Effector memory CD8-positive, alpha-beta T cell (primary cell): ENCODE measurements at places on chromosomes 5 and 9.
A peak's percentile ranks its signal among the peaks of the same experiment; 100 is the strongest.

GRCh38 chr9:99748676-99749075 lies 73.0 kb upstream of the NR4A3 start:
- no peak overlapping the region for H3K4me3 ChIP-seq
- no peak overlapping the region for H3K27ac ChIP-seq
- no peaks in the 10 kb centered on the region for H3K36me3 ChIP-seq
- no peak for DNase-seq
- peaks cover 6% of the 10 kb centered on the region for H3K27me3 ChIP-seq

DNA sequence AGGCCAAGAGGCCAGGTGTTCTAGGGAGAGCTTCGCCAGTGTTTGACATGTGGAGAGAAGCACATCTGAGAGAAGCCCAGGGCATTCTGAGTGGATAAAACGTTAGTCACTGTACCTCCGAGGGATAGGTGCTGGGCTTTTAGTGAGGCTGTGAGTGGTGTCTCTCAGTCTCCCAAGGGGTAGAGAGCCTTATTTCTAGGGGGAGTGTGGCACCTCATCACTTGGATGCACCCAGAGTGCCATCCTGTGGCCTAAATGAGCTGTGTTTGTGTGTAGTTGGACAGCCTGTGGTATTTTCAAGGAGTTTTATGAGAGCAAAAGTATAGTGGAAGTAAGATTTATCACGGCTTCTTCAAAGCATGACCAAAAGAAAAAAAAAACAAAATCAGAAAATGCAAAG lies 1046.9 kb upstream of the WWC1 start:
- H3K36me3 ChIP-seq, result no peaks in the 10 kb centered on the region
- no peaks in the 10 kb centered on the region for H3K27me3 ChIP-seq
- H3K4me3 ChIP-seq, result no peak overlapping the region
- no peaks in the 10 kb centered on the region for H3K4me1 ChIP-seq

GRCh38 chr9:132012704-132013357 lies 66.8 kb downstream of the MED27 start:
- H3K4me1 ChIP-seq, result peaks cover 30% of the 10 kb centered on the region
- peak overlapping the region; percentile 32 for H3K27ac ChIP-seq
- no peak overlapping the region for H3K4me3 ChIP-seq
- DNase-seq, result no peak

DNA sequence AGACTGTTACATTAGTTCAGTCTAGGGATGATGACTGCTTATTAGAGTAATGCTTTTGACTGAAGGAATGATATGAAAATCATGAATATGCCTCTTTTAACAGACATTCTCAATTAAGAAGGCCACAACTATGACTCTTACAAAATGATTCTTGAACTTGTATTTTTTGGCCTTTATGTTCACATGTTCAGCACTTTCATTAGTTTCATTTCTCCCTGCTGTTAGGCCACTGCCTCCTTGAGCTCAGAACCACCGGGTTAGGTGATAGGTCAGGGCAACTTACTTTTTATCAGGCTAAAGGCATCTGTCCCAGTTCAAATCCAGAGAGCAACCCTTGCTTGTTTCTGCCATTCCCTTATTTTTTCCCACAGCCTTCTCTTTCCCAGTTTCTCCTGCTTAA lies 235.2 kb upstream of the ELL2 start:
- no peak overlapping the region for H3K27ac ChIP-seq
- peaks cover 10% of the 10 kb centered on the region for H3K27me3 ChIP-seq
- no peaks in the 10 kb centered on the region for H3K36me3 ChIP-seq
- no peak overlapping the region for H3K4me3 ChIP-seq

DNA sequence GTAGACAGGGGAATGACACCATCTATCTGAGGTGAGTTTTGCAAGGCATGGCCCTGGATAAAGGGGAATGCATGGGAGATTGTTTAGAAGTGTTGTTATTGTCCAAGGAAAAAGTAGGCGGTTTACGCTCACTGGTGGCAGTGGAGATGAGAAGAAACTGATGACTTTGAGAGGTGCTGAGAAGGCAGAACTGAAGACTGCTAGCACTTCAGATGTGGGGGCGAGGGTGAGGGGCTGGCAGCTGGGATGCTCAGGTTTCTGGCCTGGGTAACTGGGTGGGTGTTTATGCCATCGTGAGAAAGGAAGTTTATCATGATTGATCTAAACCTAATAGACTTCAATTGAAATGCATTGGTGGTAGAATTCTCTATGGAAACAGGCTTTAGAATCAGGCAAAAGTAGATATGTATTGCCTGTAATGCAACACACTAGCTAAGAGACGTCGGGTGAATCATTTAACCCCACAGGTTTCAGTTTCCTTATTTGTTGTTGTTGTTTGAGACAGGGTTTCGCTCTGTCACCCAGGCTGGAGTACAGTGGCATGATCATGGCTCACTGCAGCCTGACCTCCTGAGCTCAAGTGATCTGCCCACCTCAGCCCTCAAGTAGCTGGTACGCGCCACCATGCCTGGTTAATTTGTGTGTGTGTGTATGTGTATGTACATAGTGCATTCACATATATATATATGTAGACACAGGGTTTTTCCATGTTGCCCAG lies 123.5 kb downstream of the SLC24A2 start:
- no peaks in the 10 kb centered on the region for H3K4me1 ChIP-seq
- no peaks in the 10 kb centered on the region for H3K36me3 ChIP-seq
- peaks cover 9% of the 10 kb centered on the region for H3K27me3 ChIP-seq
- DNase-seq, result no peak
- H3K27ac ChIP-seq, result no peak overlapping the region
- no peak overlapping the region for H3K4me3 ChIP-seq

- DNase-seq, result no peak
- H3K4me1 ChIP-seq, result no peaks in the 10 kb centered on the region
- no peak overlapping the region for H3K4me3 ChIP-seq
These were observed 30.8 kb downstream of the TAS2R1 start for GRCh38 chr5:9599391-9599790.

- no peaks in the 10 kb centered on the region for H3K27me3 ChIP-seq
- H3K36me3 ChIP-seq, result no peaks in the 10 kb centered on the region
- DNase-seq, result no peak
- no peak overlapping the region for H3K4me3 ChIP-seq
- H3K4me1 ChIP-seq, result no peaks in the 10 kb centered on the region
- no peak overlapping the region for H3K27ac ChIP-seq
These were observed 86.7 kb upstream of the TAS2R1 start for GRCh38 chr5:9716838-9717281.

GRCh38 chr9:3398232-3398648 lies 127.6 kb downstream of the RFX3 start:
- H3K27ac ChIP-seq, result peak overlapping the region; percentile 72
- no peaks in the 10 kb centered on the region for H3K27me3 ChIP-seq
- H3K4me1 ChIP-seq, result peaks cover 19% of the 10 kb centered on the region
- peak overlapping the region; percentile 11 for H3K4me3 ChIP-seq
- no peak for DNase-seq
- peaks cover 12% of the 10 kb centered on the region for H3K36me3 ChIP-seq

- peaks cover 13% of the 10 kb centered on the region for H3K27me3 ChIP-seq
- H3K36me3 ChIP-seq, result no peaks in the 10 kb centered on the region
- H3K4me1 ChIP-seq, result peaks cover 22% of the 10 kb centered on the region
These were observed 9.9 kb upstream of the GRHPR start for GRCh38 chr9:37412431-37413151.

GRCh38 chr9:111661802-111662521 lies 557 bp downstream of the GNG10 start:
- peak overlapping the region; percentile 90 for H3K27ac ChIP-seq
- DNase-seq, result peak; percentile 8
- H3K4me1 ChIP-seq, result peaks cover 23% of the 10 kb centered on the region

DNA sequence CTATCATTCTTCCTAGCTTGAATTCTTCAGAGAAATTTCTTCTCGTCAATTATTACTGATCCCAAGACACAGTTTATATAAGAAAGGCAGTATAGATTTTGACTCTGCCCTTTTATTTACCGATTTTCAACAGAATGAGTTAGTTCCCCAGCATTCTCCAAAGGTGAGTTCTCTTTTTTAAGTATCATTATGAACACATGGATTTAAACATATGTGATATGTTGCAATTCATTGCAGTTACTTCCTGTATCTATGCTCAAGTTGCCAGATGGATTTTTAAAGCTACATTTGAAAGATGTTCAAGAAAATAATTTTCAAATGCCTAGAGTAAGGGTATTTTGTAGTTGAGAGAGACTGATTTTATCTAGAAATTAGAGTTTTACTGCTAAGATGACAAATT lies 8.4 kb downstream of the WDR41 start:
- no peak overlapping the region for H3K27ac ChIP-seq
- H3K36me3 ChIP-seq, result peaks cover 7% of the 10 kb centered on the region
- no peaks in the 10 kb centered on the region for H3K27me3 ChIP-seq
- H3K4me1 ChIP-seq, result no peaks in the 10 kb centered on the region

DNA sequence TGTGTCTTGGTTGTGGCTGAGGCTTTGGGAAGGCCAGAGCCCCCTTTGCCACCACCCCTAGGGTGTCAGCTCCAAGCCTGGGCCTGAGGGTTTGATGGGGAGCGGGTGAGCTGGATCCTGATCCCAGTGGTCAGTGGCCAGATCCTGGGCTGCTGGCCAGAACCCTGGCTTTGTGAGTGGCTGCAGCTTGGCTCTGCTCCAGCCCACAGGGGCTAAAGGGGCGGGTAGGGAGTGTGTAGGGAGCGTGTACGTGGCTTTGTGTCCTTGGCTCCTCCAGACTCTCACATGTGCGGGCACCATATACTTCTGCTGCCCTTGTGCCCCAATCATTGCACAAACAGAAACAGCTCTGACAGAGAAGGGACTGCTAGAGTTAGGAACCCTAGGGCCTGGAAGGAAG lies 1.2 kb upstream of the IL11RA start:
- H3K4me3 ChIP-seq, result no peak overlapping the region
- no peak overlapping the region for H3K27ac ChIP-seq
- H3K36me3 ChIP-seq, result peaks cover 42% of the 10 kb centered on the region
- DNase-seq, result no peak
- H3K27me3 ChIP-seq, result no peaks in the 10 kb centered on the region

DNA sequence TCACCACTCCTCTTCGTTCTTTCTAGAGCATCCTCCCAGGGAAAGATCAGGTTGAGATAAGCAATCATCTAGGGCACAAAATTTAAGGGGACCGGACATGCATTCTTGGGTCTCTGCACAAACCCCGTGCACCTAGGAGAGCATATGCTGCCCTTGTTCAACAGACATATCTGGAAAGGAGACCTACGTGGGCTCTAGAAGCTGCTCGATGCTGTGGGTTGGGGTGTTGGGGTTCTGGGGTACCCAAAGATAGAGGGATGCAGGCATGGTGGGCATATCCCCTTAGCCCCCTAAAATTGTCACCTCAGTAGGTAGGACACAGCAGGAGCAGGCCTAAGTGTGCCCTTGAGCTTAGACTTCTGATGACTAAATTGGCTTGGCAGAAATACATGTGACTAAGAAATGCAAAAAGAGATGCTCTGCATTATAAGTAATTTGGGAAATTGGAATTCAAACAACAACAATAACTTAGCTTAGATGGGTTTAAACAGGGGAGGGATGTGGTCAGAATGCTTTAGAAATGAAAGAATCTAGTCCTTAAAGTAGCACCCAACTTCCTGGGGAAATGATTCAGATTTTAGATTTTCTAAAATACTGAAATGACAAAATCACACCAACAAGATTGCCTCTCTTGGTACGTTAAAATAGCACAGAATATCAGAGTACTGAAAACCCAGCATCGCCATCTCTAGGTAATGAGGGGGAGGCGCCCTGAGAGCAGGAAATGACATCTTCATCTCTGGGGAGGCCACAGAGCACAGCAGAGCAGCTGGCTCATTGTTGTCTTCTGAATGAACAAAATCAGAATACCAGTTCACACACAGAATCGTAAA lies 172.3 kb downstream of the GNA14 start:
- peaks cover 12% of the 10 kb centered on the region for H3K4me1 ChIP-seq
- no peaks in the 10 kb centered on the region for H3K27me3 ChIP-seq
- peak overlapping the region; percentile 86 for H3K27ac ChIP-seq
- no peak for DNase-seq
- no peak overlapping the region for H3K4me3 ChIP-seq

DNA sequence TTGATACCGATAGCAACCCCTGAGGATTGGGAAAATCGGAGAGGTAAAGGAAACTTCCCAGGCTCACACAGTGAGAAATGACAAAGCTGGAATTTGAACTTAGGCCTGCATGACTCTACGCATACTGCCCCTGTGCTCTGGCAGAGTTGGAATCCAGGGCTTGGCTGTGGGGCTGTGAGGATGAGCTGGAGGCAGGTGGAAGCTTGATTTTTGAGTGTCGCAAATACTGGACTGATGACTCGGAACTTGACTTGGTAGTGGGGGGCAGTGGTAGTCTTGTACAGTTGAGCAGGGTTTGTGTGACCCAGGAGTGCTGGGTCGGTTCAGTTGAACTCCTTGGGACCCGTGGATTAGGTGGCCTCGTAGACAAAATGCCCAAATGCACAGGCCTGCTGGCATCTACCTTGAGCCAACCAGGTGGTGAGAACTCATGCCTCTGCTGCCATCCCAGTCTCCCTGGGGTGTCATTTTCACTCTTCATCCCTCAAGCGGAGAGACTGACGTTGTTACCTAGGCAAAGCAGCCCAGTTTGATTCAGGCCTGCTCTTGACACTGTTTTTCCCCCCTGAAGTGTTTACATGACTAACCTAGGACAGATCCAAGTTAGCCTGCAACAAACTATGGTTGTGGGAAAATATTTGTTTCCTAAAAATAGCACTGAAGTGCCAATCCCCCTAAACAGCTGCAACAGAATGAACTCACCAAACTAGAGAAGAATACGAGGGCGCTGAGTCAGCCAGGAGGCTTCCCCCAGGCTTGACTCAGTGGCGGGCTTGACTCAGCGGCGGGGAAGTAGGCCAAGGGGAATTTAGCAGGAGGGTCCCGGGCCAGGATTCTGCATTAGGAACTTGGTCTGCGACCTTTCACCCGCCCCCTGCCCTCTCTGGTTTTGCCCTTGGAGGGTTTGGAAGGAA lies 45.7 kb upstream of the ORM1 start:
- no peak overlapping the region for H3K4me3 ChIP-seq
- peaks cover 54% of the 10 kb centered on the region for H3K27me3 ChIP-seq
- H3K36me3 ChIP-seq, result no peaks in the 10 kb centered on the region
- H3K27ac ChIP-seq, result no peak overlapping the region
- DNase-seq, result no peak

DNA sequence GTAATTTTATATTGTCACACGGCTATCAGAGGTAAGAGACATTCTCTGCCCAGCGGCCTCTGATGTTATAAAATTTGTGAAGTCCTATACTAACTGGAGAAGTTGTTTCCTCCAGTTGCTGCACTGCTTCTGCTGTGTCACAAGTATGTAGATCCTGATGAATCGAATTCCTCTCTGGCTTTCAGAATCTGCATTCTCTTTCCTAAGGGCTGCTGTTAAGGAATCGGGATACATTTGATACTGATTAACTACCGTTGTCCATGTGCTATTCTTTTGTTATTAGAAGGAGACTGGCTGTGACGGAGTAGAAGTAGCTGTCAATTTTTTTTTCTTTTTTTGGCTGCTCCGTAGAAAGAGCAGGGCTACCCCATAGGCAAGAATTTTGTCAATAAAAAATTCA lies 81.7 kb upstream of the LRRC70 start:
- H3K27ac ChIP-seq, result no peak overlapping the region
- H3K36me3 ChIP-seq, result peaks cover 38% of the 10 kb centered on the region
- H3K4me1 ChIP-seq, result no peaks in the 10 kb centered on the region
- no peaks in the 10 kb centered on the region for H3K27me3 ChIP-seq

DNA sequence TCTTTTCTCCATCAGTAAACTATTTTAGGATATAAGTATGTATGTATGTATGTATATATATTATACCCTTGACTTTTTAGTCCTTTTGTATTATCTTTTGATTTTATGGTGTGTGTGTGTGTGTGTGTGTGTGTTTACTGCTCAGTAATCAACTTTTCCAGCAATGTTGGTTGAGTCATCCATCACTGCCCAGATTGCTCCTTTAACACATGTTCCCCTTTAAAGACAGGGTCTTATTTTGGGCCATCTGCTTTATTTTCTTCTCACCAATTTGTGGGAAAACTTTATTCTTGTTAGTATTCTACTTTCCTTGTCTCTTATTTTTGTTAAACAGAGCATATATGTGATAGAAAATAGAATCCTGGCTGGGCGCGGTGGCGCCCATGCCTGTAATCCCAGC lies 28.1 kb downstream of the ANKRD33B start:
- DNase-seq, result no peak
- H3K36me3 ChIP-seq, result peaks cover 9% of the 10 kb centered on the region
- no peaks in the 10 kb centered on the region for H3K27me3 ChIP-seq
- no peak overlapping the region for H3K4me3 ChIP-seq
- H3K4me1 ChIP-seq, result peaks cover 8% of the 10 kb centered on the region
